Epithelial cell of esophagus (primary cell): ENCODE measurements at places on chromosomes 2 and 18.
A peak's percentile ranks its signal among the peaks of the same experiment; 100 is the strongest.

GRCh38 chr2:134155134-134155533 lies 98.7 kb upstream of the MGAT5 start:
- no peak for DNase-seq

- no peak for DNase-seq
These were observed 49.9 kb upstream of the FZD7 start for GRCh38 chr2:201983800-201984199.

GRCh38 chr18:710418-711300 lies 1.8 kb downstream of the ENOSF1 start:
- no peak for DNase-seq

- DNase-seq, result no peak
These were observed 17.8 kb upstream of the BMP10 start for GRCh38 chr2:68889021-68889420.

DNA sequence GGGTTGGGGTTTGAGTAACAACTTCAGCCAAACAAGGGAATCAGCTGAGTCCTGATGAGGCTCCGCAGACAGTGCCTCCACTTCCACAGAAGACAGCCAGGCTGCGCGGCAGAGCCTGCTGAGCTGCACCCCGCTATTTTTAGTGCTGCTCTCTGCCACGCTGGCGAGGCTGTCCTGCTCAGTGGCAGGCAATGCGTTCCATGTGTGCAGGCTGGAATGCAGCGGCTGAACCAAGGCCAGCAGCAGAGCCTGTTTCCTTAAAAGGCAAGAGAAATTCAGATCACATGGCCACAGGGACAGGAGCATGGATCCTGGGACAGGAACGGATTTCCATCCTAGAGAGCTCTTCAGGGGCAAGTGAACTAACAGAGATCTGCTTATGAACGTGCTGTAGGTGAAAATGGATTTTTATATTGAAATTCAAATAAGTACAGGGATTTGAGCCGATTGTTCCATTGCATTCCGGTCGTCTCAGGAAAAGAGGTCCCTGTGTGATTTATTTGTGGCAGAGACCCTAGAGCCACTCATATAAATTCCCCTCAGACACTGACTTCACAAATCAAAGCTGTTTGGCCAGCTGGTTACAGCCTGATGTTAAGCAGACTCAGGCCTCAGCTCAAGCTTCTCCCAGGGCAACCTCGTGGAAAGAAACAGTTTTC lies 98.7 kb downstream of the COL6A3 start:
- peak; percentile 50 for DNase-seq

DNA sequence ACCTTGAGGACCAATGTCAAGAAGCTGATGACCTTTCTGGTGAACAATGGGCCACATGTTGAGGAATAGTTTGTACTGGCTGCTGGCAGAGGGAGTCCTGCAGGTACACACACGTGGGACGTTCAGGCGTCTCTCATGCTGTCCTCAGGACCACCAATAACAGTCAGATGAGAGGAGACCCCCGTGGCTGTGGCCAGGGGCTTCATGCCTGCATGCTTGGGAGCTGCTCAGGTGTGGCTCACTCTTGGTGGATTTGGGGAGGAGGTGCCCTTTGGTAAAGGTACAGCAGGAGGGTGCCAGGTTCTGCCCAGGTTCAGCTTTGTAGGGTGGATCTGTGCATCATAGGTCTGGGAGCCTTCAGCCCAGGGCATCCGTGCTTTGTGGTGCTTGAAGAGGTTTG lies 62.9 kb upstream of the PXDN start:
- DNase-seq, result no peak

DNA sequence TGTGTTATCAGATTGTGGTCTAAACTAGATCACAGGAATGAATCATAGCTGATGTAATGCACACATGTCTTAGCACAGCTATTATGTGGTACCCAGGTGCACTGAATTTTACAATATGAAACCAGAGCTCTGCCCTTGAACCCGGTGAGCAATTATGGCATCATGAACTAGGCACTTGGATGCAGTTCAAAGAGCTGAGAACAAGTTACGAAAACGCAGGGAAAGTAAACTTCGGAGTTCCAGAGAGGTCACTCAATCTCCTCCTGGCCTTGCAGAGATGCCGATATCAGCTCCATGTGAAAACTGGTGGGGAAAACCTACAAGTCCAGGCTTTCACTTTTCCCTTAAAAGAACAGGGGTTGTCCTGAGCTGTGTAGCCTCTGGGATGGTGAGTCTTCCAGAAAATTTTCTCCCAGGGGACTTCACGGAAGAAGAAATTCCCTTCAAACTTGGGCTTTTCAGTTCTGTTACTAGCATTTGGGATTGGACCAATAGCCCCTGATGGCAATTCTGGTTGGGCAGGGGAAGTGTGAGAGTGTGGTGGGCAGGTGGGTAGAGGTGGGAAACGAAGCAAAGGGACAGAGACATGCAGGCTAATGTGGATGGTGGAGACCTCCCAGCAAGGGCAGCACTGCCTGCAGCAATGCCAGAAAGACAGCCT lies 71.1 kb upstream of the SH3BP4 start:
- DNase-seq, result peak; percentile 97

- no peak for DNase-seq
These were observed 29.3 kb upstream of the ACAA2 start for GRCh38 chr18:49842656-49843055.
